Breast epithelium (tissue), 4 donors: ENCODE measurements at places on chromosomes 11 and 22. TPM values are rescaled to one million over a fixed set of nuclear protein-coding genes. Genes with fewer than 3 reads are reported as not detected.

- no peak for DNase-seq
Observed at GRCh38 chr11:114075344-114075610, 15.8 kb downstream of the ZBTB16 start.

Gene TECTA
- 1.3 TPM for total RNA-seq

- no peak for DNase-seq
Observed at GRCh38 chr22:41578818-41579217, 10.8 kb downstream of the PMM1 start.

GRCh38 chr11:1659506-1659905 lies 29.9 kb downstream of the KRTAP5-5 start:
- DNase-seq: peak; percentile 47

DNA sequence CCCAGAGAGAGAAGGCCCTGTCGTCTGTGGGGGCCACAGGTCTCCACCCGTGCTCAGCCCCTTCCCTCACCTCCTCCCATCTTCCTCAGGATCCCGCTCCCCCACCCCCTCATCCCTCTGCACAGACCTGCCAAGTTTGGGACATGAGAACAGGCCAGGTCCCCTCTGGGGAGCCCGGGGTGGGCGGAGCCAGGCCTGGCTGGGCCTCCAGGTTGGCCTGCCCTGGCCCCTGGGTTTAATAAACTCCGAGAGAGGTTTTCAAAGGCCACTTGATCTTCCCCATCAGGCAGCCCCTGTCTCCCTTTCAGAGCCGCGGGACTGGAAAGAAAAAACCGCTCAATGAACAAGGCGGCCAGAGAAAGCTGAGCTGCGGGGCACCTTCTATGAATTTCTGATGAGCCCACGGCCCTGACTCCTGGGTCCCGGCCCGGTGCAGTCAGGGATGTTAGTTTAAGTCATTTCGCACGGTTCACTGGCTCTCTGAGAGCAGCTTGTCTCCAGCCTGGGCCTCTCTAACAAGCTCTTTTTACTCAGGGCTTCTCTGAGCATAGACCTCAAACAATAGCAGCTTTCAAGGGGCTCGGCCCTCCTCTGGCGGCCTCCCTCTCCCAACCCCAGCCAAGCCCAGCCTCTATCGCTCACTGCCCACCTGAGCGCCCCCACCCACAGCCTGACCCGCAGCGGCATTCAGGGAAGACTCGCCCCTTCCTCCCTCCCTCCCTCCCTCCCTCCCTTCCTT lies 64.8 kb downstream of the RPUSD4 start:
- DNase-seq: no peak

Gene MRE11
- 22.3 TPM for total RNA-seq

GRCh38 chr22:38751422-38752346 lies 4.1 kb downstream of the SUN2 start:
- peak; percentile 81 for DNase-seq
